GM13976 (cell line): ENCODE measurements at places on chromosomes 1 and 21.

GRCh38 chr1:3081171-3081683 is 12.2 kb downstream of the PRDM16 start:
- no peak for DNase-seq

- no peak for DNase-seq
Measured at GRCh38 chr21:45950740-45951515, 30.6 kb upstream of the COL6A1 start.

- no peak for DNase-seq
Measured at GRCh38 chr1:89311757-89312156, 39.1 kb upstream of the GBP5 start.

GRCh38 chr21:33963848-33964555 is 48.4 kb upstream of the ATP5PO start:
- no peak for DNase-seq
